Stimulated activated CD4-positive, alpha-beta T cell treated with anti-CD3 and anti-CD28 coated beads, TNF-alpha, amount 100 ng/mL, for 48 hours (primary cell): ENCODE measurements at places on chromosomes 7 and 10.
A peak's percentile ranks its signal among the peaks of the same experiment; 100 is the strongest.

DNA sequence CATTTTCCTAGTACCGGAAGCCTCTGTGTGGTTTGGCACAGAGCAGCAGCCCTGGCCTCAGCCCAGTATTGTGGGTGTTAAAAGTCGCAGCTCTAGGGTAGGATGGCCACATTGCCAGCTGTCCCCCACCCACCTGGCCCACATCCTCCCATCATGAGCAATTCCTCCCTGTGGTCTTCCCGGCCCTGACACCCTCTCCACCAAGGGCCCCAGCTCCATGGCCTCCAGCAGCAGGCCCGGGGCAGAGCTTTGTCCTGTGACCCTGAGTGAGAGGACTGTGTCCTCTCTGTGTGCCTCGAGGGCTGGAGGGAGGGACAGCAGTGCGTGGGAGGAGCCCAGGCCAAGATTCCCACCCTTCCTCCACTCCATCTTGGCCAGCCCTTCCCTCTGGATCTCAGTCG lies 93.7 kb downstream of the MYL10 start:
- DNase-seq = no peak

DNA sequence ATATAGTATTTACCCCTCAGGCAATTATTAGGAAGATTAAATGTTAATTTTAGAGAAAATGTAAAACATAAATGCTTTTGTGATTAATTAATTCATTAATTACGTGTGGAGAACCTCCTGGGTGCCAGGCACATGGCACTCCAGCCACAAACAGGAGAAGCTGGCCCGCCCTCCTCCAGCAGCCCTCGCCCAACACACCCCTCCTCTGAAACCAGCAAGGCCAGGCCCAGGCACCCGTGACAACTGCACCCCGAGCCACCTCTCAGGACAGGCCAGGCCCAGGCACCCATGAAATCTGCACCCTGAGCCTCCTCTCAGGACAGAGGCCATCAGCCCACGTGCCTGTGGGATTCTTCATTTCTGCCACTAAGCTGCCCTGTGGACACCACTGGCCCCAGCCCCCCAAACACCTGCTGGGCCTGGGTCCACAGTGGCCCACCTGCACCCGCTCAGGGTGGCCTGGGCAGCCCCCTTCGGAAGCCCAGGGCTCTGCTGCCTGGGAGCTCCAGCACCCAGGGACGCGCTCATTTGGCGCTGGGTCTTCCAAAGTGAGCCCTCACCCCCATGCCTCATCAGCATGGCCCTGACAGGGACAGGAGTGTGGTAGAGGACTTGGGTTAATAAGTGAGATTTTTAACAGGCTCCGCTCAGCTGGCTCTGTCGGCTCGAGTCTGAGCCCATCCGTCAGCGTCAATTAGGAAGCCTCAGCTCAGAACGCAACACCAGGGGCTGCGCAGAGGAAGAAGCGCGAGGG lies 482.1 kb downstream of the DNAJB6 start:
- DNase-seq = no peak

- no peak for DNase-seq
These were observed 17.6 kb downstream of the PRKAG2 start for GRCh38 chr7:151859111-151859947.

DNA sequence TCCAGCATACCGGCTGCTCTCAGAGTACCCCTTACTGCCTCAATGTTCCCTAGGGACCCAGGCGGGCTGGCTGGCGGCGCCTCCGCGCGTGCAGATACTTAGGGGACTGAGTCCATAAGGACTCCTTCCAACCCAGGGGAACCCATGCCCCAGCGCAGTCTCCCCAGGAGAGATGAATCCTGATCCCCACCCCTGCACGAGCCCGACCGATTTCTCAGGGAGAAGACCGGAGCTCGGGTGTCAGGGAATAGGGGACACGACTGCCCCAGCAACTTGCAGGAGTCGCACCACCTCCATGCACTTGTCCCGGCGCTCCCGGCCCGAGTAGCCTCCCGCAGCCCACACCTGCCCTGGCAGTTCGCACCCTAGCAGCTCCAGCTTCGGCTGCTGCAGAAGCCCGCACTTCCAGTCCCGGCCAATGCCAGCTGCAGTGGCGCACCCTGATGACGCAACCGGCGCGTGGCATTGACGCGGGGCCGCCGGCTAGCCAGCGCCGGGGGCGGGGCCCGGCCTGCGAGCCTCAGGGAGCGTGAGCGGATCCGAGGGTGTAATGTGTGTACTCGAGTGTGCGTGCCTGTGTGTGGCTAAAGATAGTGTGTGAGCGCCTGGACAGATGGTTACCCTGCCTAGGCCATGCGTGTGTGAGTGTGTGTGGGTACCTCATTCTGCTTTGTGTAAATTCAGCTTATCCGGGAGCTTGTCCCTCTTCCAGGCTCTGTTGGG lies at the start of gene GPAM:
Gene GPAM, minus strand, starts transcription at position 437 of the 723 bp plus-strand sequence. CDS start 1,981 bp downstream, outside the sequence.
- peak; percentile 93 for DNase-seq

GRCh38 chr10:131203456-131204357 lies 107.8 kb downstream of the TCERG1L start:
- no peak for DNase-seq

GRCh38 chr10:21171936-21172541 lies 274.9 kb upstream of the NEBL start:
- DNase-seq = no peak

GRCh38 chr10:98664329-98665042 lies 217.8 kb upstream of the HPS1 start:
- no peak for DNase-seq

DNA sequence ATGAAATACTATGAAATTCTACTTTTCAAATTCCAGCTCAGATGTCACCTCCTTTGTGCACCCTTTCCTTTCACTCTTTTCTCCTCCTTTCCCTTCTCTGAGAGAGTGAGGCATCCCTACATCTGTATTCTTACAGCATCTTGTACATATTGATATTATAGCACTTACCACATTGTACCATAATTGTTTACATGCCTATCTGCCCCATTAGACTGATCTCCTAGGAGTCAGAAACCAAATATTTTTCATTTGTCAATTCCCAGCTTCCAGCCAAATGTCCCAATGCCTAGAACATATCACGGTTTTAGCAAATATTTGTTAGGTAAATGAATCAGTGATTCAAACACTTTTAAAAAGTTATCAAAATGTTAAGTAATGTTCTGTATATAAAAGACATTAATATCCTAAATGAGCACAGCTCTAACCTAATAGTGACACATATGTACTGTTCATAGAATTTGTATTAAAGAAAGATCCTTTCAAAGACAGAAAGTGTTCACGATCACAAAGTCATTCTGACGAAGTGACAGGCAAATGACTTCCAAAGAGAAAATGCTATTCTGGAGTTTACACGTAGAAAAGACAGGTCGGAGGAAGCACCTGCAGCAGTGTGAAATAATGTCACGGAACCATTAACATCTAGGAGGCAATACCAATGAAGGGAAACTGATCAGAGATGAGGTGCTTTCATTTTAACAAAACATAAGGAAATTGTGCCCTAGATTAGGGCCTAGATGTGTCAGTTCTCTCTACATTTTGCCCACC lies 774.2 kb downstream of the MAGI2 start:
- DNase-seq = no peak

DNA sequence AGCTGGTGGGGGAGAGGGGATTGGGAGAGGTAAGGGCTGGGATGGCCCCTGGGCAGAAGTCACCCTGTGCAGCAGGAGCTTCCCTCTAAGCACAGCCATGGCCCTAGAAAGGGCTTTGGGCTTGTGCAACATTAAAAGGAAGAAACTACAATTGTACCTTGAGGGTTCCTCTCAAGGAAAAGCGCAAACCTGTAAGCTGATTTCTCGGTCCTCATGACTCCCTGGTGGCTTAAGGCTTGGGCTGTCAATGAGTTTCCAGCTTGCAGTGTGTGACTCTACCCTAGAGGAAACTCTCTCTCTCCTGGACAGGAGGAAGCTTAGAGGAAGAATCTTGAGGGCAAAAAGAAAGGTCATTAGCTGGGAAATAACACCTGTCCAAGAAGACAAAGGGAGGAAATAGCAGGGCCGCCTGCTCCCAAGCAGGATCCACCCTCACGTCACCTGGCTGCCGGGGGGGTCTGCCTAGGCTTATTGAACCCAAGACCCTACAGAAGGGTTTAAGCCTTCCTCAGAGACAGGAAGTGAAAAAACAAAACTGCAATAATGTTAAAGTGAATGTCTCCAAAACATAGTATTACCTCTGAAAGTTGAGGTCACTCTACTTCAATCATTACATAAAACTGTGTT lies 112.5 kb downstream of the WDR11 start:
- DNase-seq = no peak

- no peak for DNase-seq
These were observed 328.9 kb downstream of the RPS24 start for GRCh38 chr10:78362406-78363022.
